ENCODE measurements at places on chromosomes 5 and 9. TPM values are rescaled to one million over a fixed set of nuclear protein-coding genes. Genes with fewer than 3 reads are reported as not detected.
A peak's percentile ranks its signal among the peaks of the same experiment; 100 is the strongest.

DNA sequence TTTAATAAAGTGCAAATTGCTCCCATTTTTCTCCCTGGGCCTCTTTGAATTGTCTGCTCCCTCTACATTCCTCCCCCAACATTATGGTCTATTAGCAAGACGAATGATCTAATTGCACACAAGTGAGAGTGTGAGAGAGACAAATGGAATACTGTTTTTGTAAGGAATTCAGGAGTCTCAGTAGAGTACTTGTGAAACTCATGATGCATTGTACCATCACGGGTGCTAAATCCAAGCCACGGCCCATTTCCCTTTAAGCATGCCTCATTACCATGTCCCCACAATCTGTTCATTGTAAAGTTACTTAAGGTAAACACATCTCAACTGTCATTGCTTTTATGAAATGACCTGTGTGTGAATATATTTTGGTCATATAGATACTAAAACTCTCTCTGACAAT is 62.8 kb downstream of the CD180 start:
- H3K4me3 ChIP-seq, result no peak overlapping the region
- H3K36me3 ChIP-seq, result peaks cover 8% of the 10 kb centered on the region
- H3K27me3 ChIP-seq, result no peaks in the 10 kb centered on the region
- no peak overlapping the region for H3K27ac ChIP-seq
- no peaks in the 10 kb centered on the region for H3K4me1 ChIP-seq

Gene BAAT
- polyA plus RNA-seq, result not detected

DNA sequence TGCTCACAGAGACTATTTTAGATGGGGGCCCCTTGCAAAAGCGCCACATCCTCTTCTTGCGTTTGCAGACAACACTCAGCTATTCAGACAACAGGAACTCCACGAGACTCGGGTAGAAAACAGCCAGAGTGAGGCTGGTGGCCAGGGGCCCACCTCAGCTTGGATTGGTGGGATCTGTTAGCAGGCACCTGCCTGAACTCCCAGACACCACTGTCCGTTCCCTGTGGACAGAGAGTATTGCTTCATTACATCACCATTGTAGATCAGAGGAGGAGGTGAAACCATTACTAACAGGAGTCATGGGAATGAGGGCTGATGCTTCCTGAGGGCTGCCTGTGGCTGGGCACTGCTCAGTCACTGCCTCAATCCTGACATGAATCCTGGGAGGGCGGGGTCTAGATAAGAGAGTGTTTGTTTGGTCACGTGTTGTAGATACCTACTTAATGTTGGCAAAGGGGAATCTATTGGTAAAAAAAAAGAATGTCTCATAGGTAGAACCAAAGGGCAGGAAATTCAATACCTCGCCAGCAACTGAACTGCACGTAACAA is 4.4 kb upstream of the RAPGEF1 start:
- no peaks in the 10 kb centered on the region for H3K36me3 ChIP-seq
- H3K4me1 ChIP-seq, result no peaks in the 10 kb centered on the region
- no peak overlapping the region for H3K4me3 ChIP-seq
- peak; percentile 35 for DNase-seq
- H3K27me3 ChIP-seq, result no peaks in the 10 kb centered on the region

Gene PDE6A
- polyA plus RNA-seq, result 0.03 TPM

- no peaks in the 10 kb centered on the region for H3K27me3 ChIP-seq
- no peak overlapping the region for H3K4me3 ChIP-seq
- DNase-seq, result no peak
- H3K27ac ChIP-seq, result no peak overlapping the region
- H3K4me1 ChIP-seq, result no peaks in the 10 kb centered on the region
- H3K36me3 ChIP-seq, result no peaks in the 10 kb centered on the region
These were observed 288.1 kb upstream of the PTGER4 start for GRCh38 chr5:40391642-40392041.

DNA sequence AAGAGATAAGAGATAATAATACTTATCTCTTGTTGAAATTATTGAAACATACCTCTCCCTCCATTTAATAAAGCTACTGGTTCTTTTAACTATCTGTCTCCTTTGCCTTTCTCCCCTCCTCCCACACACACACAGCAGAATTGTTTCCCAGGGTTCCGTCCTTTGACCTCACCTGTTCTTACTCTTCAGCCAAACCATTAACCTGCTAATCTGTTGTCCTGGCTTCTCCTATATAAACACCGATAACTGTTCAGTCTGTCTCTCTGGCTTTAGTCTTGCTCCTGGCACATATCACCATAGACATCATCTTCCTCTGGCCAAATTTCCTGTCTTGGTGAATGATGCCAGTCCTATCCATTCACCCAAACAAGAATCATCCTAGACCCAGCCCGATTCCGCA is 7.7 kb downstream of the RHOBTB3 start:
- no peak overlapping the region for H3K4me3 ChIP-seq
- no peaks in the 10 kb centered on the region for H3K36me3 ChIP-seq
- no peaks in the 10 kb centered on the region for H3K27me3 ChIP-seq
- no peak overlapping the region for H3K27ac ChIP-seq
- H3K4me1 ChIP-seq, result peaks cover 5% of the 10 kb centered on the region

GRCh38 chr5:113163328-113163727 is 186.7 kb downstream of the DCP2 start:
- H3K4me3 ChIP-seq, result no peak overlapping the region
- no peak overlapping the region for H3K27ac ChIP-seq

DNA sequence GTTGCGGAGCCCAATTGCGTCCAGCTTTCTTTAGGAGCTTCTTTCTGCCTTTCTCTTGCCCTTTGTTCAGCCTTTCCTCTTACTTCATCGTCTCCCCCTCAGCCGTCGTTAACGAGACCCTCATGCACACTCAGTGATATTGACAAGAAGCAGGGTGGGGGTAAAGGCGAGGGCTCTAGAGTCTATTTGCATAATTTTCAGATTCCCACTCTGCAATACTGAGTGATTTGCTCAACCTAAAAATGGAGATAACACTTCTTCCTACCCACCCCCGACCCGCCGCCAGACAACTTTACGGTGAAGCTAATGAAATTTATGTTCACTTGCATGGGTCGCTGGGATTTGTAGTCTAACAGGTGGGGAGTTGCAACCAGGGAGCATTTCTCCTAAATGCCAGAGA is 1.3 kb upstream of the TBC1D2 start:
- H3K4me1 ChIP-seq, result peaks cover 12% of the 10 kb centered on the region
- peak overlapping the region; percentile 100 for H3K27ac ChIP-seq
- H3K4me3 ChIP-seq, result no peak overlapping the region
- no peaks in the 10 kb centered on the region for H3K36me3 ChIP-seq

Gene FCN2
- not detected for polyA plus RNA-seq

Gene ACOT12
- polyA plus RNA-seq, result 0.38 TPM

GRCh38 chr9:133767625-133768024 is 29.5 kb upstream of the SARDH start:
- no peak overlapping the region for H3K4me3 ChIP-seq
- DNase-seq, result no peak
- peaks cover 25% of the 10 kb centered on the region for H3K36me3 ChIP-seq
- no peak overlapping the region for H3K27ac ChIP-seq

GRCh38 chr5:58622936-58623871 is 40.3 kb downstream of the RAB3C start:
- no peaks in the 10 kb centered on the region for H3K36me3 ChIP-seq
- H3K27me3 ChIP-seq, result no peaks in the 10 kb centered on the region
- no peak overlapping the region for H3K27ac ChIP-seq
- DNase-seq, result no peak

Gene PTGR1
- 1,002 TPM for polyA plus RNA-seq

Gene ALDH1B1
- polyA plus RNA-seq, result 153 TPM

- no peaks in the 10 kb centered on the region for H3K27me3 ChIP-seq
- no peak overlapping the region for H3K27ac ChIP-seq
- H3K4me3 ChIP-seq, result no peak overlapping the region
- no peak for DNase-seq
- H3K36me3 ChIP-seq, result no peaks in the 10 kb centered on the region
- peaks cover 2% of the 10 kb centered on the region for H3K4me1 ChIP-seq
These were observed 99.3 kb downstream of the KLF4 start for GRCh38 chr9:107390279-107390678.

- peaks cover 5% of the 10 kb centered on the region for H3K4me1 ChIP-seq
- peak overlapping the region; percentile 80 for H3K4me3 ChIP-seq
- no peaks in the 10 kb centered on the region for H3K36me3 ChIP-seq
- peak overlapping the region; percentile 61 for H3K27ac ChIP-seq
- H3K27me3 ChIP-seq, result no peaks in the 10 kb centered on the region
These were observed 586 bp upstream of the MTAP start for GRCh38 chr9:21801683-21802417.

Gene HAVCR2
- 3.0 TPM for polyA plus RNA-seq

Gene ADAMTS2
- polyA plus RNA-seq, result 3.5 TPM

Gene IL3
- not detected for polyA plus RNA-seq

Gene GOLPH3
- polyA plus RNA-seq, result 93.2 TPM

Gene DNLZ
- polyA plus RNA-seq, result 9.5 TPM

GRCh38 chr5:120362426-120362825 is 101.7 kb upstream of the PRR16 start:
- no peak for DNase-seq
- no peaks in the 10 kb centered on the region for H3K4me1 ChIP-seq
- no peak overlapping the region for H3K4me3 ChIP-seq
- H3K27ac ChIP-seq, result no peak overlapping the region
- no peaks in the 10 kb centered on the region for H3K36me3 ChIP-seq

DNA sequence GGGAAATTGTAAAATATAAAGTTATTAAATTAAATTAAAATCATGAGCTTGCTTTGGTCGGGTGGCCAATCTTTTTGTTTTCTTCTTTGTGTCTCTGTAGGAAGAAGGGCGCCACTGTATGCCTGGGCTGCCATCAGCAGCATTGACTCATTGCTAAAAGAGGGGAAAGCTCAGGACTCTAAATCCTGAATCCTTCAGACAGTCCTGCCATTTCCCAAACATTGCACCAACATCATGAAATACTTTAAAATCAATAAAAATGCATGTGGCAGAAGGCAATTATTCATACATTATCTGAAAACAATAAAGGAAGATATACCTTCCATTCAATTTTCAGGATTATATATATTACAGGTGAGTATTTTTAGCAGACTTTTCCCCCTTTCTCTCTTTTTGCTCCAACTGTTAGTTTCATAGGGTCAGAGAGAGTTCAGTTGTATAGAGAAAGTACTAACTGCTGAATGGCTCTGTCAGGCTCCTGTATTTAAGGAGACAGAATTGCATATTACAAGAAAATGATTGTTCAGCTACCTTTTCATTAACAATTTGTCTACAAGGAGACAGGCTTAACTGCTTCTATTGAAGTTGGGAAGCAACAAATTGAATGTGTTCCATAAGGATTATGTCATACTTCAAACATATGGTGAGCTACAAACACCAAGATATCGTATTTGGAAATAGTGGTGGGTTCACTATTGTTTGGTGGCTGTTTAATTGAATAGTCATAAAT is 95.7 kb downstream of the ATPSCKMT start:
- H3K4me1 ChIP-seq, result peaks cover 6% of the 10 kb centered on the region
- no peaks in the 10 kb centered on the region for H3K27me3 ChIP-seq
- DNase-seq, result no peak
- H3K36me3 ChIP-seq, result no peaks in the 10 kb centered on the region
- no peak overlapping the region for H3K4me3 ChIP-seq

GRCh38 chr5:142984525-142984924 is 214.3 kb downstream of the ARHGAP26 start:
- peaks cover 9% of the 10 kb centered on the region for H3K4me1 ChIP-seq
- no peak overlapping the region for H3K4me3 ChIP-seq
- H3K36me3 ChIP-seq, result peaks cover 4% of the 10 kb centered on the region
- DNase-seq, result no peak

Gene HAVCR1
- polyA plus RNA-seq, result 0.10 TPM

DNA sequence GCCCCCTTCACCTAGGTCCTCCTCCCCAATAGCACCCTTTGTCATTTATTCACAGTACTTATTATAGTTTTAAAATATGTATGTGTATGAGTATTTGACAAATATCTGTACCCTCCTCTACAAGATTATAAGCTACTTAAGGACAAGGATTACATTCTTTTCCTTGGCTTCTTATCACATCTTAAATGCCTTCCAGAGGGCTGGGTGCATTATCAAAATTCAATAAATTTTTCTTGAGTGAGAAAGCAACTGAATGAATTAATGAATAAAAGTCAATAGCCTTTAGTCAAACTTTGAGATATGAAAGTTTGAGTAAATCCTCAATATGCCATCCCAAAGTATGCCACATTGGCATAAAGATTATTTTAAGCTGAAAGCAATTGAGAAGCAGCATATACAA is 621.7 kb downstream of the DNAH5 start:
- H3K4me3 ChIP-seq, result no peak overlapping the region
- no peaks in the 10 kb centered on the region for H3K4me1 ChIP-seq
- no peaks in the 10 kb centered on the region for H3K36me3 ChIP-seq
- no peak overlapping the region for H3K27ac ChIP-seq

GRCh38 chr9:110532908-110533665 is 46.5 kb downstream of the SVEP1 start:
- no peaks in the 10 kb centered on the region for H3K4me1 ChIP-seq
- H3K4me3 ChIP-seq, result no peak overlapping the region
- DNase-seq, result no peak
- no peak overlapping the region for H3K27ac ChIP-seq

Gene ZNF608
- 47.1 TPM for polyA plus RNA-seq

DNA sequence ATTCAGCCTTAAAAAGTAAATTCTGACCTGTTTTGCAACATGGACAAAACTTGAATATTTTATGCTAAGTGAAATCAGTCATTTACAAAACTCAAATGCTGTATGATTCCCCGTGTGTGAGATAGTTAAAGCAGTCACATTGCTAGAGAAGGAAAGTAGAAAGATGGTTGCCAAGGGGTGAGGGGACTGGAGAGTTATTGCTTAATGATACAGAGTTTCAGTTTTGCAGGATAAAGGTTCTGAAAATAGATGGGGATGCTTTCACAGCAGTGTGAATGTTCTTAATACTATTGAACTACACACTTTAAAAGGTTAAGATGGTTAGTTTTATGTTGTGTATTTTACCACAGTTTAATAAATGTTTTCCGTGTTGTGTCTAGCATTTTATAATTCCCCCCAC is 51.2 kb downstream of the SGCD start:
- H3K27me3 ChIP-seq, result no peaks in the 10 kb centered on the region
- H3K4me1 ChIP-seq, result no peaks in the 10 kb centered on the region
- no peak overlapping the region for H3K4me3 ChIP-seq
- no peak overlapping the region for H3K27ac ChIP-seq

DNA sequence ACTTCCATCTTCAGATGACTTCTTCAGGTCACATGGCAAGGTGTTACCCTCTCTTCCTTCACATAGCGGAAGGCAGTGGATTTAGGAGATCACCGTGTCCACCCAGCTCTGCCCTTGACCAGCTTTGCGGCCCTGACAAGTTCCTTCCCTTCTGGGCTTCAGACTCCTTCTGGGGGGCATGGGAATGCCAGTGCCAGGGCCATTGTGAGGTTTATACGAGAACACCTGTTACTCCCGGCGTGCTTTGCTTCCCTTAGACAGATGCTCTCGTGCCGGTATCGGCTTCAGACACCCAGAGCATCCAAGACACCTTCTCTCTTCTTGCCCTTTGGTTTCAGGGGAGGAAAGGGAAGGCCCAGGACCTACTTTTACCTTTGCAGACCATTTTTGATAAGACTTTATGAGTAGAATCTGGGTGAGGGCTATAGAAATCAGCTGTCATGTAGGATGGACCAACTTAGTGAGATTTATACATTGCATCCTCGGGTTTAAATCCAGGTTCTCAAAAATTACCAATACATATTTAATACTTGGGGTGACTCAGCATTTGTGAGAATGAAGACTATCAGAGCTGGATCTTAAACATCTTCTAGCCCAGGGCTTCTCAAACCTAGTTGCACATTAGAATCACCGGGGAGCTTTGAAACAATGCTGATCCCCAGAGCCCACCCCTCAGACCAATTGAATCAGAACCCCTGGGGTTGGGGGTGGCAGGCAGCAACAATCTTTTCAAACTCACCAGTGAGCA is 138.2 kb downstream of the MVB12B start:
- no peak overlapping the region for H3K4me3 ChIP-seq
- H3K27ac ChIP-seq, result no peak overlapping the region
- H3K36me3 ChIP-seq, result no peaks in the 10 kb centered on the region

Gene TAF11L5
- not detected for polyA plus RNA-seq

GRCh38 chr9:20208961-20209371 is 413.3 kb downstream of the MLLT3 start:
- no peak overlapping the region for H3K27ac ChIP-seq
- H3K36me3 ChIP-seq, result no peaks in the 10 kb centered on the region
- no peaks in the 10 kb centered on the region for H3K27me3 ChIP-seq
- no peak for DNase-seq
- no peak overlapping the region for H3K4me3 ChIP-seq
